Adipose tissue (tissue), 3 donors: ENCODE measurements at places on chromosomes 3 and 15. TPM values are rescaled to one million over a fixed set of nuclear protein-coding genes. Genes with fewer than 3 reads are reported as not detected.

Gene DPPA2
- not detected for polyA plus RNA-seq

Gene RAD51
- 0.31 TPM for polyA plus RNA-seq

Gene SH2D7
- 0.02 TPM for polyA plus RNA-seq

Gene IL5RA
- polyA plus RNA-seq = not detected

Gene CEMIP
- polyA plus RNA-seq = 0.90 TPM

Gene PPP1R14D
- polyA plus RNA-seq = 1.2 TPM

Gene CLDN18
- polyA plus RNA-seq = 0.38 TPM

Gene GATA2
- 6.4 TPM for polyA plus RNA-seq

Gene WNT7A
- not detected for polyA plus RNA-seq

Gene RETNLB
- polyA plus RNA-seq = not detected

Gene SUCNR1
- 0.08 TPM for polyA plus RNA-seq

Gene OR5K1
- not detected for polyA plus RNA-seq

Gene RASSF1
- polyA plus RNA-seq = 39.4 TPM

Gene GOLGA8K
- polyA plus RNA-seq = 0.33 TPM

Gene SPATA12
- polyA plus RNA-seq = 0.11 TPM

Gene GCNT3
- 0.55 TPM for polyA plus RNA-seq

Gene ACP3
- 2.5 TPM for polyA plus RNA-seq

Gene BFSP2
- polyA plus RNA-seq = not detected

Gene ROPN1
- not detected for polyA plus RNA-seq

Gene MYO5A
- 10.1 TPM for polyA plus RNA-seq

Gene SEMA5B
- 1.4 TPM for polyA plus RNA-seq

Gene ZNF860
- polyA plus RNA-seq = 0.09 TPM

Gene PARP15
- polyA plus RNA-seq = 0.79 TPM

Gene GOLGA8M
- polyA plus RNA-seq = 3.7 TPM

Gene PP2D1
- not detected for polyA plus RNA-seq

Gene CHRFAM7A
- polyA plus RNA-seq = 1.4 TPM

Gene CNTN6
- polyA plus RNA-seq = not detected

Gene FBXO40
- polyA plus RNA-seq = 0.07 TPM

Gene SRGAP3
- polyA plus RNA-seq = 1.7 TPM

Gene TF
- 72.4 TPM for polyA plus RNA-seq

Gene BOC
- polyA plus RNA-seq = 32.3 TPM

Gene LDHAL6B
- polyA plus RNA-seq = not detected

Gene CATSPER2
- polyA plus RNA-seq = 1.6 TPM

Gene GOLGA8Q
- polyA plus RNA-seq = 0.45 TPM

Gene SHF
- 2.9 TPM for polyA plus RNA-seq
